ENCODE measurements at places on chromosomes 12 and 14.
A peak's percentile ranks its signal among the peaks of the same experiment; 100 is the strongest.

GRCh38 chr12:112096667-112097066 lies 11.9 kb downstream of the NAA25 start:
- no peak for DNase-seq

- no peak for DNase-seq
These were observed 87.7 kb downstream of the C12orf75 start for GRCh38 chr12:105418229-105418628.

DNA sequence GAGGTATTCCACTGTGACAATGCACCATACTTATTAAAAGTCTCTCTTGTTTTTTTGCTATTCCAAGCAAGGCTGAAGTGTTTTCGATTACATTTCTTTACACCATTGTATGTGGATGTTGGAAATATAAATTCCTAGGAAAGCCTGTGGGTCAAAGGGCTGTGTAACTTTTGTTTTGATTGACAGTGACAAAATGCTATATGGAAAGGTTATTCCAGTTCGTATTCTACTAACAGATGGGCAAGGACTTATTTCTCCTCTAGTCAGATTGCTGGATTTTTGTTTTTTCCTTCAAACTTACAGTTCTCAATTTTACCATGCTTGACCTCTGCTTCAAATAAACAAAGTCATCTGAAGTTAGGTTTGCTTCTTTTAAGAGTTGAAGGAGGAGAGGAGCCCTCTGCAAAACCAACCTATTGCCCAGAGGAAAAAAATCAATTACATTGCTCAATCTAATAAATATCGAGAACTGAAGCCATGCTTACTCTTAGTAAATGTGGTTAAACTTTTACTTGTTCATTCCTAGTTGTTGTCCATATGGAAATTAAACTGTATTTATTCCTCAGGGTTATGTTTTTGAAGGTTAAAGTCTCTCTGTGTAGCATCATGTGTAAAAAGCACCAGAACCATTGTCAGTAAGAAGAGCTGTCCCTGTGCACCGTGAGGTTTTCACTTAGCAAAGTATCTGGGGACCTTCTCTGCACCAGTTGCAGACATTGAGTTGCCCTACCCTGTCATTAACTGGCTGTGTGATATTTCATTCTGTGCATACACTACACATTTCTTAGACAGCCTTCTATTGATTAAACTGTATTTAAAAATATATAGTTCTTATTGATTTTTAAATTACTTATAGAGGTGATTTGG lies 26.9 kb downstream of the GLT1D1 start:
- DNase-seq, result no peak

- DNase-seq, result no peak
These were observed 1.7 kb upstream of the VASH1 start for GRCh38 chr14:76759589-76759988.

DNA sequence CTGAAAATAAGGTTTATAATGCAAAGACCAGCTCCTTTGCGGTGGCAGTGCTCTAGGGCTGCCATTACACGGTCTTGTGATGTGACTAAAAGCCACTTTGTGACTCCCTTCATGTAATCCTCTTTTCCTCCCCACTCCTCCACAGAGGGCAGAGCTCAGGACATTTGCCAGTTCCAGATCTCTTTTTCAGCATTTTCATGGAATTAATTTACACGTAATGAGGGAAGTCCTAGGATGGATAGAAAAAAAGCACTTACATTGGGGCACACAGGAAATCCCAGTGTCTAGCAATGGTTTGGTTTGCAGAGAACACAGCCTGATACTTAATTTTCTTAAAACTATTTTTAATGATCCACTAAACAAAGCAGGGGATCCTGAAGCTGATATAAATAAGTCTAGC lies 17.5 kb upstream of the ATF1 start:
- no peak for DNase-seq

DNA sequence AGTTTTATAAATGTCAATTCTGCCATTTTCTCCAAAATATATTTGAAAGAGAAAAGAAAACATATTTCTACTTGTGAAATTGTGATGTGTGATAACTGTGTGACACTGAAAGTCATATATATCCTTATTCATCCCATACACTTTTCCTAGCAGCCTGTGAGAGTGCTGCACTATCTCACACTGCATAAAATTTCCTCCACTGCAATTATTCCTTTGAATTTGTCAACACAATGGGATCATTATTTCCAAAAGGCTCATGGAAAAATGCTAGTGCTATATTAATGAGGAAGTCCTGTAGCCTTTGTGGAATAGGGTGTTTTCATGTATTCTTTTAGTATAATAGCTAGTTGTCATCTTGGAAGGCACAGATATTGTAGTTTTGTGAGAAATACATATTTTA lies 504.1 kb downstream of the RPL10L start:
- DNase-seq, result no peak

- DNase-seq, result no peak
These were observed 47.1 kb downstream of the GIT2 start for GRCh38 chr12:109949089-109949488.

DNA sequence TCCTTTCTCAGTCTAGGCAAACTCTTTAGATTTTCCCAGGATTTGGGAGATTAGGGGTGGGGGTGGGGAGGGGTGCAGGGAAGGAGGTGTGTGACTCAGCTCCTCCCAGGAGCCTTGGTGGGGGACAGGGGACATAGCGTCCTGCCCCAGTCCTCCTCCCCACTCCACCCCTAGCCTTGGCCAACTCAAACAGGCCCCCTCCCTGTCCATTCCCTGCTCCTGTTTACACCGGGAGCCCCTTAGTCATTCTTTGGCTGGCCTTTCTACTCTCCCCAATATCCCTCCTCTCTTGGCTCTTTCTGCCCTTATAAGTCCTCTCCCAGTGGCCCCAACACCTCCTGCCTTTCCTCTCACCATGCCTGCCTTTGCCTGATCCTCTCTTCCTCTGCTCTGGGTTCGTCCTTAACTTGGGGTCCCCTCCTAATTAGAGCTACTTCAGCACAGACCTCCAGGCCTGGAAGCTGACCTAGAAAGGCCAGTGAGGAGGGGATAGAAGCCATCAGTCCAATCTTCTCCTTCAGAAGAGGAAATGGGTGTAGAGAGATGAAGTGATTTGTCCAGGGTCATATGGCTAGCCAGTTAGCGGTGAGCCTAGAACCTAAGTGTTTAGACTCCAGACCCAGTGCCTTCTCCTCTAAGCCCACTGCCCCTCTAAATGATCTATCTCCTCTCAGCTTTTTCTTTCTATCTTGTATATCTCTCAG lies 2.3 kb upstream of the ITGA5 start:
- no peak for DNase-seq

DNA sequence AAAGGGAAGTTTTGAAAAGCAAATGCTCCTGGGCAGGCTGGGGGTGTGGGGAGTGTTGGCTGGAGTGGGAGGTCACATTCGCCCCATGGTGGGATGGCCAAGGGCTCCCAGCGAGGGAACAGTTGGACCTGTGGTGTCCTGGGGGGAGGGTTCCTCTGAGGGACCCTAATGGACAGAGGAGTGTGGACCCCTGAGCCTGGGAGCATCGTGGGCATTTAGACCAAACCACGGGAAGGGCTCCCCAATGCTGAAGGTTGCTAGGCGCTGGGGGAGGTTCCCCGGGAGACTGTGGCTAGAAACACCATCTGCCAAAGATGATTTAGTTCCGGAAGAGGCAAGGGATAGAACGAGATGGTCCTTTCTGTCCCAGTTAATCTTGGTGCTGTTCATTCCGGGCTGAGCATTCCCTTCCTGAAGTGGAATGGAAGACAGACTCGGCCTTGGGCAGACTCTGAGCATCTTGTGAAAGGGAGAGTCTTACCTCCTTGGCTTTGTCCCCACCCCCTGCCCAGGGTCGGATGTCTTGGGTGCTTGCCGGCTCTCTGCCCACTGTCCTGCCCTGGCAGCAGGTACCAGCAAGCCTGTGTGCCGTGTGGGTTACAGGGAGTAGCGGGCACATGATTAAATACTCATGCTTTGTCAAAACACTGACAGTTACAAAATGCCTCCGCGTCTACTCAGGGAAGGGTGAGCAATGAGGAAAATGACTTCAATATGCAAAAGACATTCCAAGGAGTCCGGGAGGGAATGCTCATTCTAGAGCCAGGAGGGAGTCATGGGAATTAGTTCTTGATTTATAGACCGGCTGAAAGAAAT lies 215.9 kb downstream of the CACNA1C start:
- no peak for DNase-seq

DNA sequence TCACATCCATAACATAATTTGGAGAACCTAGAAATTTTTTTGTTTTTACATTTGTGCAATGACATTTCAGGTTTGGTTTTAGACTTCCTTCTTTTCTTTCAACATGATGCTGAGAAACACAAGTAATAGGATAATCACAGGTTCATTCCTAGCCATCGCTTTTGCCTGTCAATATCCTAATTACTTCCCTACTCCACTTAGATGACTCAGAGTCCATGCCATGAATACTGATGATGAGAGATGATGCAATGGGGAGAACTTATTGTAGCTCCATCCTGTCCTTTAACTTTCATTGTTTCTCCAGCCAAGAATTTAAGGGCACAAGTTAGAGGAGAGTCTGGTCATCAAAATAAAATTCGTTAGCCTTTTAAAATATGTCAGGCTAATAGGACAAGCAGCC lies 101.3 kb downstream of the PTPRO start:
- DNase-seq, result no peak

- DNase-seq, result no peak
These were observed 24.6 kb upstream of the YBX3 start for GRCh38 chr12:10747730-10748129.

- DNase-seq, result no peak
These were observed 307.3 kb downstream of the TMEM117 start for GRCh38 chr12:44143175-44143574.

- DNase-seq, result no peak
These were observed at the start of gene FITM1 for GRCh38 chr14:24130380-24130716. TSS of gene FITM1 (plus strand) at chr14:24130659. CDS start at chr14:24131564, 905 bp downstream.

GRCh38 chr14:105817971-105818711 lies 291.8 kb downstream of the TMEM121 start:
- DNase-seq, result no peak

DNA sequence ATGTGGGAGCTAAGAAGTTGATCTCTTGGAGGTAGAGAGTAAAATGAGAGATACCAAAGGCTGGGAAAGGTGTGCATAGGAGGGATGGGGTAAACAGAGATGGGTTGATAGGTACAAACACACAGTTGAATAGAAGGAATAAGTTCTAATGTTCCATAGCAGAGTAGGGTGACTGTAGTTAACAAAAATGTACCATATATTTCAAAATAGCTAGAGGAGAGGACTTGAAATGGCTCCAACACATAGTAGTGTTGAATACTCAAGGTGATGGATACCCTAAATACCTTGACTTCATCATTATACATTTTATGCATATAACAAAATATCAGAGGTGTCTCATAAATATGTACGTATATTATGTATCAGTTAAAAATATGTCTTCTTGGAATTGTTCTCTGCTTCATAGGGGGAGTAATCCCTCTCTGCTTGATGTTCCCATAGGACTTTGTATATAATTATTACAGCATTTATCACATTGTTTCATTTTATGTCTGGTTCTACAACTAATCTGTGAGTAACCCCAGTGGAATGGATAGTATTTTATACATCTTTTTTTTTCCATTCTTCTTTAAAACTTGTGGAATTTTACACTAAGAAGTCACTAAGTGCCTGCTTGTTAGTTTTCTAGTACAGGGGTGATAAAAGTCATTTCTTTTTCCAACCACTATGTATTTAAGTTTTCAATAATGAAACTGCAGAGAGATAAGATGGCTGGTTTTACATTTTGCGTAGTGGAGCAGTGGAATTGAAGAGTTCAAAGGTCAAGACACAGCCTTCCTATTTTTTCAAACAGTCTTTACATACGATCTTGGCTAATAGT lies 1940.0 kb upstream of the SEL1L start:
- no peak for DNase-seq

- DNase-seq, result no peak
These were observed 68.4 kb downstream of the ANO6 start for GRCh38 chr12:45284096-45284901.

DNA sequence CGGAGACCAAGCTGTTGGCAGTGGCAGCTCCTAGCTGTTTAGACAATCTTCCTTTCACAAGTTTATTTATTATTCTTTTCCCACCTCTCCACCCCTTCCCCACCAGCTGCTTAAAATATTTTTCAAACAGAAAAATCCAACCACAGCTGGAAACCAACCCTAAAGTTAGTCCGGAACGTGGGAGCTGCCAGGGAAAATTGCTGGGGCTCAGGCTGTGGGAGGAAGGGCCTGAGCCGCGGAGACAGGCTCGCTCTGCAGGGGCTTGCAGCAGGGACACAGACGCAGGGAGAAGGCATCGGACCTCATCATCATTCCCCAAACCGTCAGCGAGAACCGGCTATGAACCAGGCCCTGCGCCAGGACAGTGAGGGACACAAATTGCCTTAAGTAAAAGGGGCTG lies 16.1 kb upstream of the TMEM106C start:
- DNase-seq, result peak; percentile 21

GRCh38 chr14:63504648-63505047 lies 38.5 kb downstream of the PPP2R5E start:
- no peak for DNase-seq

GRCh38 chr12:67484791-67485480 lies 163.6 kb upstream of the DYRK2 start:
- DNase-seq, result no peak

GRCh38 chr12:111006621-111007020 lies 86.2 kb upstream of the MYL2 start:
- no peak for DNase-seq

- no peak for DNase-seq
These were observed 21.1 kb downstream of the CHGA start for GRCh38 chr14:92943855-92944570.

DNA sequence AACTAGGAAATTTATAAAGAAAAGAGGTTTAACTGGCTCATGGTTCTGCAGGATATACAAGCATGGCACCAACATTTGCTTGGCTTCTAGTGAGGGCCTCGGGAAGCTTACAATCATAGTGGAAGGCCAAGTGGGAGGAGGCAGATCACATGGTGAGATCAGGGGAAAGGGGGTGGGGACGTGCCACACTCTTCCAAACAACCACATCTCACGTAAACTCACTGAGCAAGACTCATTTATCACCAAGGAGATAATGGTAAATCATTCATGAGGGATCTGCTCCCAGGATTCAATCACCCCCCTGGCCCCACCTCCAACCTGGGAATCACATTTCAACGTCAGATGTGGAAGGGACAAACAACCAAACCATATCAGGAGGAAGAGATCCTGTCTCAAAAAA lies 35.8 kb downstream of the NUMB start:
- DNase-seq, result no peak

DNA sequence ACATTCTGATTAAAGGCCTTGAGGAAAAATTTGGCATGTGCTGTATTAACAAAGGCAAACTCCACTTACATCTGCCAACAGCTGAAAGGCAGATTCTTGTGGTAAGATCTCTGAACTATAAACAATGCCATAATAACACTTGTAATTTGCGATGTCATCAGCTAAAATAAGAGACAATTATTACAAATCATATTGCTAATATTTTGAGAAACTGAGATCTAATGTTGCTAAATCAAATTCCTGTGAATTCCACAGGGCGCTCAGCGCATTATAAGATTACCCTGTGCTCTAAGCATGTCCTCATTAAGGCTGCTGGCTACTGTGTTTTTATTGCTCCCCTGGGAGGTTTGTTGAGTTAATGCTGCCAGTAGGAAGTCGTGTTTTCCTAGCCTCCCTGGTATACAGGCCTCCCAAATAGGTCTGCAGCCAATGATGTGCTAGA lies 244.8 kb downstream of the DACT1 start:
- no peak for DNase-seq

- DNase-seq, result no peak
These were observed 5.2 kb downstream of the IRF2BPL start for GRCh38 chr14:77023001-77023996.

Data from smooth muscle cell of the brain vasculature (primary cell).